ELF-1 (cell line): ENCODE measurements at places on chromosomes 6 and 20.

GRCh38 chr6:7121700-7122241 is 14.0 kb downstream of the RREB1 start:
- no peak for DNase-seq

DNA sequence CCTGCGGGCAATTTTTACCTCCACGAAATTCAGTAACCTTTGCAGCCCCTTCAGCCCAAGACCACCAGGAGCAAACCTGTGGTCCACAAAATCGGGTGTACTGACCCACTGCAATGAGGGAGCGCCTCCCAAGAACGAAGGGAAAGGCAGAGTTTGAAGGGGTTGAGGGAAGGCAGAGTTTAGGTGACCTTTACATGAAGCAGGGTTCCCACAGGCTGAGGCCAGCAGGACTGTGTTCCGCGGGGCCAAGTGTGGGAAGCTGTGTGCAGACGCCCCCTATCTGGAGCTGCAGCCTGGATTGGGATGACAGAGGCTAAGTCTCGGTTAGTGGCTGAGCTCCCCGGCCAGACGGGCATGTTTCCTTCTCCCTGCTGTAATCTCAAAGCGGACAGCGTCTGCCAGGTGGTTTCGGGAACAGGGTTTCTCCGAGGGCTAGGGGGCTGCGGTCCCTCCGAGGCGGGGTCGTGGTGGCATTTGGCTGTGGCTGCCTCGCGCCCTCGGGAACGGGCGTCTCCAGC is 826 bp upstream of the PYGB start:
- peak; percentile 81 for DNase-seq

GRCh38 chr6:3527651-3527977 is 70.8 kb upstream of the SLC22A23 start:
- no peak for DNase-seq

GRCh38 chr6:37078814-37079213 is 73.4 kb downstream of the FGD2 start:
- no peak for DNase-seq

- no peak for DNase-seq
Measured at GRCh38 chr20:34150306-34151000, 38.4 kb upstream of the EIF2S2 start.

DNA sequence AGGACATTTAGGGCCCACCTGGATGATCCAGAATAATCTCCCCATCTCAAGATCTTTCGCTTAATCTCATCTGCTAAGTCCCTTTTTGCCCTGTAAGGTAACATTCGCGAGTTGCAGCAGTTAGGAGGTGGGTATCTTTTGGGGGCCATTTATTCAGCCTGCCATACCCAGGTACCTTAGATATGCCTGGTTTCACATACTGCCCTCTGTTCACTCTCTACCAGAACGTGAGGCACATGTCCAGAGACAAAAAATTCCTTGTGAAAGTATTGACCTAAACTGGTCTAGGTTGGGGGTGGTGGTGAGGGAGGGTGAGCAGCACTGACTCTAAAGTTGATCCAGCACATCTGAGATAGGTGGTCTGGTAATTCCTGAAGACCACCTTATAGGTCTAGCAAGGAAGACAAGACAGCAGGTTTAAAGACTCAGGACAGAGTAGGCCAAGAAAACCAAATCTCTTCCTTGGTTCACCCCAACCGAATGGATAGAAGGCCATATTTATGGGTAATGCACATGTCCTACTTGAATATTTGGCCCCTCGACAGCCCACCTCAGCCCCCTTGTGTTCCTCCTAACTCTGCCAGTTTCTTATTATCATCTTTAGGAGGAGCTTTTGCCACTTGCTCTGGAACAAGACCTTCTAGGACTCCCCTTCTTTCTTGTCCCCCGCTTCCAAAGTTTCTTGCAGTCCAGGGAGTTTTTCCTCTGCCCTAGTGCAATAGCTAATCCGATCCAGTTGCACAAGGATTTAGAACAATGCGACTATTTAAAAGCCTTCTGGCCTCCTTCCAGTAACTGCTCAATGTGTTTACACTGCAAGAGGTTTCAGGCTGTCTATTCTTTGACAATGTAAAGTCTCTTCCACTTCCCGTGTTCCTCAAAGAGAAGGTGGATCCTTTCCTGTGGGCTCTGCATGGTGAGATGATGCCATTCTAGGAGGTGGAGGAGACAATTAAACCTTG is 213.0 kb upstream of the LAMP5 start:
- DNase-seq: no peak

DNA sequence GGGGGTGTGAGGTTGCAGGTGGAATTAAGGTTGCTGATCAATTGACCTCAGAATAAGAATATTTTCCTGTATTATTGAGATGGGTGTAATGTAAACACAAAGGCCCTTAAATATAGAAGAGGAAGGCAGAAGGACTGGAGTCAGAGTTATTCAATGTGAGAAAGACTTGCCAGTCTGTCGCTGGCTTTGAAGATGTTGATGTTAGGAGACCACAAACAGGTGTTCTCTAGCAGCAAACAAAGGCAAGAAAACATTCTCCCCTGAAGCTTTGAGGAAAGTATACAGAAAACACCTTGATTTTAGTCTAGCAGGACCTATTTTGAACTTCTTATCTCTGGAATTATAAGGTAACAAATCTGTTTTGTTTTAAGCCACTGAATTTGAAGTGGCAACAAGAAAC is 138.9 kb upstream of the PTPRK start:
- DNase-seq: no peak

DNA sequence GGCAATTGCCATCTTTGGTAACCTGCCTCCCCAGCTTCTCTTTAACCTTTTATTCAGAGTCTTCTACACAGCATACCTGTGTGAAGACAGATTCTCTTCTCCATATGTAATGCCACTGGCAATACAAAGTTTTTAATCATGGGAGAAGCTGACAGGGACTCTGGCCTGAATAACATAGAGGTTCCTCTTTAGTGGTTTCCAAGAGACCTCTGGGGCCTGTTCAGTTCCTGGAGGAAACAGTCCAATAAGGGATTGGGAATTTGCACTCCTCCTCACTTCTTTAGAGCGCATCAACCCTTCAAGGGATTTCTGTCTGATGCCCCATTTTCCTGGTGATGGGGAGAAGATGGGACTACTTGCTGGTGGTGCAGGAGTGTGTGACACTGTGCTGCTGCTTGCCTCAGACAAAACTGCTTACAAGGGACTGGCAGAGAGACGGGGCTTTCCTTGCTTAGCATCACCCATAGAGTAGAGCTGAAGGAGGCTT is 1.4 kb downstream of the RIMS1 start:
- no peak for DNase-seq

- no peak for DNase-seq
Measured at GRCh38 chr6:12666886-12667285, 49.7 kb upstream of the PHACTR1 start.

- no peak for DNase-seq
Measured at GRCh38 chr6:157392927-157393668, 12.1 kb downstream of the ZDHHC14 start.

DNA sequence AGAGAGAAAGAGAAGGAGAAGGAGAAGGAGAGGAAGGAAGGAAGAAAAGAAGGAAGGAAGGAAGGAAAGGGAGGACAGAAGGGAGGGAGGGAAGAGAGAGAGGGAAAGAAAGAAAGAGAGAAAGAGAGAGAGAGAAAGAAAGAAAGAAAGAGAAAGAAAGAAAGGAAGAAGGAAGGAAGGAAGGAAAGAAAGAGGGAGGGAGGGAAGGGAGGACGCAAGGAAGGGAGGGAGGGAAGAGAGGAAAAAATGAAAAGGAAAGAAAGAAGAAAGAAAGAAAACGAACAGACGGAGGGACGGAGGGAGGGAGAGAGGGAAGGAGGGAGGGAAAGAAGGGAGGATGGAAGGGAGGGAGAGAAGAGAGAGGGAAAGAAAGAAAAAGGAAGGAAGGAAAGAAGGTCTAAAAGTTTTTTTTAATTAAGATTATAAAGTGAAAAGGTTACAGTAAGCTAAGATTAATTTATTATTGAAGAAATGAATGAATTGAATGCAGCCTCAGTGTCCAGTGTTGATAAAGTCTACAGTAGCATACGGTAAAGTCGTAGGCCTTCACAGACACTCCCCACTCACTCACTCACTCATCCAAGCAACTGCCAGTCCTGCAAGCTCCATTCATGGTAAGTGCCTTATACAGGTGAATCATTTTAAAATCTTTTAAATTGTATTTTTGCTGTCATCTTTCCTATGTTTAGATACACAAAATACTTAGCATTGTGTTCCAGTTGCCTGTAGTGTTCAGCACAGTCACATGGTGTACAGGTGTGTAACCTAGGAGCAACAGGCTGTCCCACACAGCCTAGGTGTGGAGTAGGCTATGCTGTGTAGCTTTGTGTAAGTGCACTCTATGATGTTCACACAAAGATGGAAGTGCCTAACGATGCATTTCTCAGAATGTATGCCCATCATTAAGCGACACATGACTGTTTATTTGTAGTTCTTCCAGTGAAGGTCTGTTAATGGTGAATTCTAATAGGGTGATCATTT is 20.3 kb upstream of the ARID1B start:
- DNase-seq: no peak

GRCh38 chr20:59810449-59811187 is 122.8 kb downstream of the SYCP2 start:
- peak; percentile 30 for DNase-seq

- no peak for DNase-seq
Measured at GRCh38 chr20:42051921-42052320, 433.7 kb upstream of the CHD6 start.

DNA sequence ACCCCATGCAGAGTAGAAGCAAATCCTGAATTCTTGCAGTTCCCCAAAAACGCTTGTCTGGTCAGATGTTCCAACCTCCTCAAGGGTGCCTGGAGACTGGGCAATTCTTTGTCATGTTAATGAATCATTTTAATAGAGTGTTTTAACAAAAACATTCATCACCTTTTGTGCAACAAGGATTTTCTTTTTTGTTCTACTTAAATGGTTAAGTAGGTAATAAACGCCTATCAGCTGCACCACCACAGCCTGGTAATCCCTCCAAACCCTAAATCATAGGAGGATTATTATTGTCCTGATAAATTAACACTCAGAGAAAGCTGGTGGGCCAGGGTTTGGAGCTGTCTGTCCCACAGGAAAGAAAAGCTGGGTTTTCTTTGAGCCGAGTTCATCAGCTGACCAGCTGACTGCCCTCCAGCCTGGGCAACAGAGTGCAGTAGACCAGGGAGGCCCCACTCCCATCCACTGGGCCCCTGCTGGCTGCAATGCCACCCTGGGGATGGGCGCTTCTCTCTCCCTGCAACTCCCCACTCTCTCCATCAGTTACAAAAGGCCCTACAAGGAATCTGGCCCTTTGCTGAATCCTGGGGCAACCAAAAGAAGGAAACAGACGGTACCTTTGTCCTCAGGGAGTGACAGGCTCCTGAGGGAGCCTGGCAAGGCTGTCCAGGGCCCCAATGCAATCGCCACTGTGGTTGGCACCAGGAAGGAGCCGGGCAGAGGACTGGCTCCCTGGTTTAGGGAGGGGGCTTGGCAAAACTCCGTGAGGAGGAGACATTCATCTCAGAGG is 23.1 kb upstream of the BMP7 start:
- DNase-seq: no peak

DNA sequence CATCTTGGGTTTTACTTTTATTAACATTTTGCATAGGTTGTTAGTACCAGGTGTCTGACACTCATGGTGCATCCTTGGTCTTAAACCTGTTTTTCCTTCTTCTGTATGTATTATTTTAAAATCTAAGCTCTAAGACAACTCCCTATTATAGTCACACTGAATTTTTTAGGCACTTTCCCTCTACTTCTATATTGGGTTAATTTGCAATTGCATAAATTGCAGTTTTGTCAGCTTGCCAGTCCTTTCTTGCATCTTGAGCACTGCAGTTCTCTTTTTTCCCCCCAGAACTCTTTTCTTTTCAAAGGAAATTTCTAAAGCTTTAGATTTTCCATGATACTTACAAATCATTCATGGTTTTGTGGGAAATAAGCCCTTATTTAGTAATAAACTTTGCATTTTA is 70.6 kb downstream of the ZNF292 start:
- DNase-seq: no peak

- DNase-seq: no peak
Measured at GRCh38 chr6:26539071-26539615, 977 bp downstream of the HMGN4 start.

DNA sequence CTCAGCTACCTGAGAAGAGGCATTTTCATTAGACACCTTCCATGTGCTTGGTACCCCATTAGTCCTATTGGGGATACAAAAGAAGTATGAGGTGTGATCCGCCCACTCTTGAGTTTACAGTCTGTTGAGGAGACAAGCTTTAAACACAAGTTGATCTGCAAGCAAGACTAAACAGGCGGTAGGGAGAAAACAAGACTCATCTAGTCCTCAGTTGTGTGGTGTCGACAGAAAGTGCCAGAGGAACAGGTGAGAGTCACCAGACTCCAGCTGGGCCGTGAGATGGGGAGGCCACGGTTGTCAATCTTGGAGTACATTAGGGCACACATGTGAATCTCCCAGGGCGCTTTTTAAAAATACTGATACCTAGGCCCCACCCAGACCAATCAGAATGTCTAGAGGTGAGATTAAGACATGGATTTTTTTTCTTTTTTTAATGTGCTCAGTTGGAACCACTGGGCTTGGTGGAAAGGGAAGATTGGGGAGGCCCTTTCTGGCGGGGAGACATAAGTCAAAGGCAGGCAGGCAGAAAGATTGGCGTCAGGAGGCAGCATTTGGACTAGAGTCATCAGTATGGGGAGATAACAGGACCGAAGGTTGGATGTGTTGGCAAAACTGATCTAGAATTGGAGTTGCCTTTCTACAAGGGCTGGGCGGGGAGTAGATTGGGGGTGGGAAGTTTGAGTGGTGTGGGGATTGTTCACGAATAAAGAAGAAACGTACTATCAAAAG is 10.4 kb downstream of the E2F3 start:
- DNase-seq: no peak

- DNase-seq: no peak
Measured at GRCh38 chr6:89215391-89215790, 1.8 kb downstream of the GABRR1 start.

GRCh38 chr20:6906871-6907270 is 139.4 kb downstream of the BMP2 start:
- no peak for DNase-seq

- peak; percentile 7 for DNase-seq
Measured at GRCh38 chr20:1566701-1567100, 9.2 kb upstream of the SIRPD start.

GRCh38 chr6:68642977-68643376 is 7.9 kb downstream of the ADGRB3 start:
- no peak for DNase-seq

GRCh38 chr6:53947780-53948179 is 153.0 kb downstream of the LRRC1 start:
- no peak for DNase-seq

DNA sequence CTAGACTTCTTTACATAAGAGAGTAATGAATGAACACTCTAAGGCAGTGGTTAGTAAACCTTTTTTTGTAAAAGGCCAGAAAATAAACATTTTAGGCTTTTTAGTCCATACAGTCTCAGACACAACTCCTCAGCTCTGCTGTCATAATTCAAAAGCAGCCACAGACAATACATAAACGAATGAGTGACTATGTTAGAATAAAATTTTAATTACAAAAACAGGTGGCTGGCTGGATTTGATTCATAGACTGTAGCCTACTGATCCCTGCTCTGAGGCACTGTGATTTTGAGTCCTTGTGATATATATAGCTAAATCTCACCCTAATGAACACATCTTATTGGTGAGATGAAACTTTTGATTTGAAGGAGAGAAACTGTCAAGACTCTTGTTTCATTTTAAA is 155.1 kb downstream of the AIG1 start:
- DNase-seq: no peak

- no peak for DNase-seq
Measured at GRCh38 chr6:16486661-16487060, 248.3 kb downstream of the GMPR start.

GRCh38 chr6:73800997-73801396 is 105.0 kb downstream of the CD109 start:
- no peak for DNase-seq
